Activated CD4-positive, alpha-beta T cell treated with anti-CD3 and anti-CD28 coated beads, Interleukin-2, amount 10 ng/mL, durations not matched to agents 24 days and 14 days (primary cell): ENCODE measurements at places on chromosomes 2 and 18.

DNA sequence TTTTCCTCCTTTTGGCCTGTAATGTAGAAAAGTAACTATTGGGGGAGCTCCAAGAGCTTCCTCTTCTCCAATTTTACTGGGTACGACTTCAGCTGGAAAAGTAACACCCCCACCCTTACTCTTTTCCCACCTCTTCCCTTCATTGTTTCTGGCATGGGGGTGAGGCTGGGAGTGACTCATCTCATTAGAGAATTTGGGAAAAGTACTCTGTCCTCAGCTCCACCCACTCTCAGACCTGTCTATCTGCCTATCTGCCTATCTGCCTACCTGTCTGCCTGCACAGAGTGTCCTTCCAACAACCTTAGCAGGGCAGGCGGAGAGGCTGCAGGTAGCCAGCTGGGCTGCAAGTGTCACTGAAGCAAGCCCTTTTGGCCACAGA is 93.6 kb downstream of the EPHA4 start:
- no peaks in the 10 kb centered on the region for H3K4me1 ChIP-seq
- H3K27me3 ChIP-seq: no peaks in the 10 kb centered on the region

- no peak overlapping the region for H3K27ac ChIP-seq
- no peak for DNase-seq
- peaks cover 6% of the 10 kb centered on the region for H3K4me1 ChIP-seq
- H3K27me3 ChIP-seq: peaks cover 70% of the 10 kb centered on the region
- H3K36me3 ChIP-seq: no peaks in the 10 kb centered on the region
Observed at GRCh38 chr2:216370961-216371712, 1.1 kb downstream of the MARCHF4 start.

DNA sequence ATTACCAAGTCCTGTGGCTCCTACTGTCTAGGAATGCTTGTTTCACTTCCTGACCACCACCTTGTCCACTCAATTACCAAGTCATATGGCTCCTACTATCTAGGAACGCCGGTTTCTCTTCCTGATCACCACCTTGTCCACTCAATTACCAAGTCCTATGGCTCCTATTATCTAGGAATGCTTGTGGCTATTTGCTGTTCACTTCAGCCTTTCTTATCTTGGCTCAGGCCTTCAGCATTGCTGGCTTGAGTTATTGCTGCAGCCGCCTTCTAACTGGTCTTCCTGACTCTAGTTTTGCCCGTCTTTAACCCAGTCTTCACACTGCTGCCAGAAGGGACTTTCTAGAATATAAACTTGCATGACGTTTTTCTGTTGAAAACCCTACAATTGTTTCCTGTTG is 82.5 kb upstream of the GAREM1 start:
- peaks cover 2% of the 10 kb centered on the region for H3K27me3 ChIP-seq
- H3K36me3 ChIP-seq: no peaks in the 10 kb centered on the region
- H3K4me3 ChIP-seq: no peak overlapping the region
- no peak overlapping the region for H3K27ac ChIP-seq
- no peak for DNase-seq

DNA sequence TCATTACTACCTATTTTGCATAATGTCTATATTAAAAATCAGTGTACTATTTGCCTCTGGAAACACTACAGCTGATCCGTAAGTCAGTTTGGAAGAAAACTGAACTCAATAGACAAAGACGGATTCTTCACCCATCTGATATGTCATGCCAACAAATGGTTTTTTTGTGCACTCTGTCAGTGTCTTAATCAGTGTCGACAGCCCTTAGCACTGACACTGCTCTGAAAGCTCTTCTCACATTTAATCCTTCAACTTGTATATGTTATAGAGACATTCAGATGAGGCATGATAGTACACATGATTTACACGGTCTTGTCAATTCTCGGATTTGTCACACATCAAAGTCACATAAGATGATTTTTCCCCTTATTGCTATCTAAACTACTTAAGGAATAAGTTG is 347.5 kb upstream of the GALNT5 start:
- H3K27ac ChIP-seq: no peak overlapping the region
- H3K27me3 ChIP-seq: peaks cover 16% of the 10 kb centered on the region
- no peaks in the 10 kb centered on the region for H3K36me3 ChIP-seq
- peaks cover 7% of the 10 kb centered on the region for H3K4me1 ChIP-seq

- no peak for DNase-seq
- no peak overlapping the region for H3K4me3 ChIP-seq
- H3K27ac ChIP-seq: no peak overlapping the region
- no peaks in the 10 kb centered on the region for H3K36me3 ChIP-seq
- H3K27me3 ChIP-seq: peaks cover 31% of the 10 kb centered on the region
Observed at GRCh38 chr2:68291314-68291713, 28.4 kb downstream of the CNRIP1 start.

DNA sequence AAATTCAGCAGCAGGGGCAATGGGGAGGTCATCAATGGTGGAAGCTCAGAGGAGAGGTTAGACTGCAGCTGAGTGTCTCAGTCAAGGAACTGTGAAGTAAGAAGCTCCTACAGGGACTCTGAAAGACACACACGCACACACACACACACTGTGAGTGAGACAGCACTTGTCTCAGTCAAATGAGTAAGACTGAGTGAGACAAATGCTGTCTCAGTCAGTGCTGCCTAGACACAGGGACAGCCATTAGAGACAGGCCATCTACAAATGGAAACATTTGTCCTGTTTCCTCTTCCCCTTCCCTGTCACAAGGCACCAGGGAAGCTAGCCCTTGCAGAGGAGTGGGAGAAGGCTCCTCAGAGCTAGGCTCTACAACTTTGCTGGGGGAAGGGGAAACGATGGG is 577.4 kb upstream of the GCFC2 start:
- DNase-seq: no peak
- no peaks in the 10 kb centered on the region for H3K27me3 ChIP-seq
- no peaks in the 10 kb centered on the region for H3K4me1 ChIP-seq
- H3K36me3 ChIP-seq: no peaks in the 10 kb centered on the region

DNA sequence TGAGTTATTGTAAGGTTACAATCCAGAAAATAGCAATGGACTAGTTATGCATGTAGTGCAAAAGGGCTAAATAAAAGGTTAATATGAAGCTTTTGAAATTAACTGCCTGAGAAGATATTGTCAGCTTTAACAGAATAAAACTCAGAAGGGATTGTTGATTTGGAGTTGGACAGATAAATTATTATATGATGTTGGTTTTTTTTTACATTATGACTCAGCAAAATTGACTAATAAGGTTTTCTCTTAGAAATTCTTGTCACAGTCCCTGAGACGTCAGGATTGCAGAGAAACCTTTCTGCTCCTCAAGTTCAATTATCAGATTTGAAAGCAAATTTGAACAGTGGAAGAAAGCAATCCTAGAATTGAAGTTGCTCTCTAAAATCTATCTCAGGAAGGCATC is 946.9 kb downstream of the CBLN2 start:
- no peaks in the 10 kb centered on the region for H3K4me1 ChIP-seq
- H3K36me3 ChIP-seq: no peaks in the 10 kb centered on the region
- no peak overlapping the region for H3K4me3 ChIP-seq
- no peak overlapping the region for H3K27ac ChIP-seq

- no peaks in the 10 kb centered on the region for H3K27me3 ChIP-seq
- peaks cover 64% of the 10 kb centered on the region for H3K36me3 ChIP-seq
- no peak overlapping the region for H3K4me3 ChIP-seq
- no peak overlapping the region for H3K27ac ChIP-seq
- DNase-seq: no peak
- H3K4me1 ChIP-seq: peaks cover 42% of the 10 kb centered on the region
Observed at GRCh38 chr2:105888625-105889024, 143.9 kb downstream of the NCK2 start.

- no peak for DNase-seq
- H3K27me3 ChIP-seq: no peaks in the 10 kb centered on the region
- peaks cover 30% of the 10 kb centered on the region for H3K36me3 ChIP-seq
- no peak overlapping the region for H3K27ac ChIP-seq
- H3K4me1 ChIP-seq: peaks cover 37% of the 10 kb centered on the region
Observed at GRCh38 chr2:237733677-237734300, 64.8 kb upstream of the RBM44 start.

DNA sequence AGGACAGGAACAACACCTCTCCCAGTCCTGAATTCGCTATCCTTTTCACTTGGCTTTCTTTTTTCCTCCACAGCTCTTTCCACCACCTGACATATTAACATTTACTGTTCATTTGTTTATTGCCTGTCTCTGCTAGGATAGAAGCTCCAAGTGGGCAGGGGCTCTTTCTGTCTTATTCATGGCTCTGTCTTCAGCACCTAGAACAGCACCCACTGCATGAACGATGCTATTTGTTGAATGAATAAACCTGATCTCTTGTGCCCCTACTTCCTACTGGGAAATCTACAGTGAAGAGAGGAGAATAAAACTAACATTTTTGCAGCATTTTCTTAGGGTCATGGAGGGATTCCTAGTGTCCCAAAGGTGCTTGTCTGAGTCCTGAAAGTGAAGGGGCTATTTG is 24.4 kb upstream of the GAREM2 start:
- H3K4me3 ChIP-seq: no peak overlapping the region
- H3K27me3 ChIP-seq: peaks cover 22% of the 10 kb centered on the region
- no peak for DNase-seq
- H3K36me3 ChIP-seq: no peaks in the 10 kb centered on the region
- H3K4me1 ChIP-seq: peaks cover 3% of the 10 kb centered on the region

GRCh38 chr2:12316476-12316875 is 400.3 kb upstream of the TRIB2 start:
- H3K36me3 ChIP-seq: no peaks in the 10 kb centered on the region
- H3K4me1 ChIP-seq: peaks cover 14% of the 10 kb centered on the region
- H3K27me3 ChIP-seq: peaks cover 6% of the 10 kb centered on the region

DNA sequence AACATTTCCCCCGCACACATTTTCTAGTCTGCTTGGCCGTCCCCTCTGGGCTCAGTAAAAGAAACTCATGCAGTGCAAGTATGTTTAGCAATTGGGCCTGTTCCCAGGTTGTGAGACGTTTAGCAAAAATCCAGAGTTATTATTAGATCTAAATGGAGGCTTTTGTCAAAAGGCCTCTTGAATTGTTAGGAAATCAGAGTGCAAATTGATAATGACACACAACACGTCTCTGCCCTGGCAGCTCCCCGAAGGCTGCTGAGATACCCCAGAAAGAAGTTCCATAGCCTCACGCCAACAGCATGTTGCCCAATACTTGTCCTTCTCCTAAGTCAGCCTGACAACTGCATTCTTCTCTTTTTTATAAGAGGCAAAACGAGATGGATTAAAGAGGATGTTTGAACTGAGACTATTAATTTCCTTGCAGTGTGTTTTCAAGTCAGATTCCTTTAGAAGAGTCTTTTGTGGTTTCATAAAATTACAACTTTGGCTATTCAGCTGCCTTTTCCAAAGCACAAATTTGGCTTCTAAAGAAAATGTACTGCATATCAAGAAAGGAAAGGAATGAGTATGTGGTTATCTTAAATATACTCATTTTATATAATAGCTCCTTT is 202.2 kb downstream of the TRIB2 start:
- H3K36me3 ChIP-seq: no peaks in the 10 kb centered on the region
- DNase-seq: no peak
- no peaks in the 10 kb centered on the region for H3K4me1 ChIP-seq
- peaks cover 38% of the 10 kb centered on the region for H3K27me3 ChIP-seq

- H3K27me3 ChIP-seq: no peaks in the 10 kb centered on the region
- H3K4me1 ChIP-seq: no peaks in the 10 kb centered on the region
- no peak for DNase-seq
- no peaks in the 10 kb centered on the region for H3K36me3 ChIP-seq
- H3K27ac ChIP-seq: no peak overlapping the region
Observed at GRCh38 chr18:31399306-31400032, 22.9 kb downstream of the DSG4 start.

- no peak overlapping the region for H3K27ac ChIP-seq
- H3K27me3 ChIP-seq: peaks cover 13% of the 10 kb centered on the region
- DNase-seq: no peak
- no peak overlapping the region for H3K4me3 ChIP-seq
- no peaks in the 10 kb centered on the region for H3K4me1 ChIP-seq
- H3K36me3 ChIP-seq: no peaks in the 10 kb centered on the region
Observed at GRCh38 chr2:241456546-241456945, 51.8 kb downstream of the STK25 start.

DNA sequence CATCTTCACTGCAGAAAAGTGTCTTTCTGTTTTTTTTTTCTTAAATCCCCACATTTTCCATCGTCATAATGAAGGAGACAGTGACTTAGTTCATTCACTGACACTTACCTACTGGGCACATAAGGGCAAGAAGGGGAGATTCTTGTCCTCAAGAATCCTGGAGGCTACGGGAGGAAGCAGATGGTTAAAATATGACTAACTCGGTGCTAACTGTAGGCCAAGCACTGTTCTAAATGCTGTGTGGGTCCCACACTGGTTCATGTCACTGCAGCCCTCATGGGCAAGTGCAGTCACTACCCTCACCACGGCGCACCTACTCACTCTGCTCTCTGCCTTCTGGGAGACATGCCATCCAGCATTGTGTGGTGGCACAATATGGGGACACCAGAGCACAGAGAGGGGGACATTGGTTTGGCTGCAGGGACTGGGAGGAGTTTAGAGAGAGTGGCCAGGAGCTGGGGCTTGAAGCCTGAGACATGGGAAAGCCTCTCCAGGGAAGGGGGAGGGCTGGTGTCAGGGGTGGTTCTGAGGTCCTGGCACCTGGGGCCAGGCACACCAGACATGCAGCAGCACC is 305.2 kb downstream of the MYCN start:
- H3K36me3 ChIP-seq: no peaks in the 10 kb centered on the region
- H3K4me3 ChIP-seq: no peak overlapping the region
- no peaks in the 10 kb centered on the region for H3K27me3 ChIP-seq
- H3K27ac ChIP-seq: no peak overlapping the region
- no peak for DNase-seq
- no peaks in the 10 kb centered on the region for H3K4me1 ChIP-seq

DNA sequence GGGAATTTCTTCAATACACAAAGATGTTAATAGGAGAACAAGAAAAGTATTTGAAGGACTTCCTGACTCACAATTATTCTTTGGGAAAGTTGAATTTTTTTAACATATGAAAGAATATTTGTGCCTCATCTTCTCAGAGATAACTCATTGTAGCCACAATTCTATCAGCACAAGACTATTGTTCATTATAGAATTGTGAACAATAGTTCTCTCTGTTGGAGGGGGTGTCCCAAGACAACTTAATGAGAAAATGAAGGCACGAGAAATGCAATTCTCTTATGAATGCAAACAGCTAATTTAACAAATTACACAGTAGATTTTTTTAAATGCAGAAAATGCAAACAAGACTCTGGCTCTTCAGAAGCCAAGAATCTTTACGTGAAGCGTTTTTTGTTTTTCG is 157.0 kb downstream of the BARD1 start:
- H3K4me3 ChIP-seq: no peak overlapping the region
- no peaks in the 10 kb centered on the region for H3K4me1 ChIP-seq
- no peak overlapping the region for H3K27ac ChIP-seq
- no peak for DNase-seq

- H3K27me3 ChIP-seq: peaks cover 2% of the 10 kb centered on the region
- no peak for DNase-seq
- no peak overlapping the region for H3K4me3 ChIP-seq
- no peaks in the 10 kb centered on the region for H3K4me1 ChIP-seq
- no peaks in the 10 kb centered on the region for H3K36me3 ChIP-seq
Observed at GRCh38 chr2:117888897-117889296, 74.4 kb downstream of the DDX18 start.
